Activated naive CD4-positive, alpha-beta T cell treated with anti-CD3 and anti-CD28 coated beads, Interleukin-2, amount 50 U/mL, for 72 hours (primary cell): ENCODE measurements at places on chromosomes 1 and 21. TPM values are rescaled to one million over a fixed set of nuclear protein-coding genes. Genes with fewer than 3 reads are reported as not detected.

SLC6A17 gene
- not detected for total RNA-seq

GRCh38 chr21:44475266-44475845, 20.0 kb downstream of the LRRC3 start:
- no peak for DNase-seq

- DNase-seq = no peak
Observed at GRCh38 chr1:97893844-97894243, 27.0 kb downstream of the DPYD start.

DNA sequence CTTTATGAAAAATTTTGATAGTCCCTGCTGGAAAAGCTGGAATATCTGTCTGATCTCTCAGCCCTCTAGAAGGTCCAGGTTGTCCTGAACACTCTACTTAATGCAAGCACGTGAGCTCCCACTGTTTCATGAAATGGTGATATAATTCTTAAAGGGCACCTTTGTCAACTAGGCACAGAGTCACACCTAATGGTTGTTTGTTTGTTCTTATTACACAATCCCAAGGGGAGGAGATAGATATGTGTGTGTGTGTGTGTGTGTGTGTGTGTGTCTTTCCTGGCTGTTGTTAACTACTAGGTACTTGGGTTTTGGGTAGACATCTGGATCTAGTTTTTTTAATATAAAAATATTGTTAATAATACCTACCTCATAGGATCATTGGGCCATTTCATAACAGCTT, 63.9 kb downstream of the GRIK1 start:
- no peak for DNase-seq

DNA sequence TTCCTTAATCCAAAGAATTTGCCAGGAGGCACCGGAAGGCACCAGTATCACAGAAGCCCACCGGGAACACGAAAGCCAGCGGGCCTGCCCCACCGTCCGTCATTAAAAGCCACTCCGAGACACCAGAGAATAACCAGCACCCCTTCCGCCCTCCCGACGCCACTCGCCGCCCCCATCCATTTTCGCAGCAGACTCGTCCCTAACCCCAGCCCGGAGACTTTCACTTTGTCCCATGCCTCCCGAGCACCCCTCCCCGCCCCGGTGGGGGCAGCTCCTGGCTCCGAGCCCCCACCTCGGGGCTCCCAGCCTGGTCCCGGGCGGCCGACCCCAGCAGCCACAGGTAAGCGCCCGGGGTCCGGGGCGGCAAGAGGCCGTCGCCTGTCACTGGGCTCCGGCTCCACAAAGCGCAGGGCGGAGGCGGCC, 105.4 kb downstream of the SLC45A1 start:
- DNase-seq = peak; percentile 41

GRCh38 chr21:29418813-29419212, 120.1 kb downstream of the BACH1 start:
- DNase-seq = no peak

GRCh38 chr21:39107739-39108138, 75.5 kb downstream of the PSMG1 start:
- DNase-seq = no peak

DNA sequence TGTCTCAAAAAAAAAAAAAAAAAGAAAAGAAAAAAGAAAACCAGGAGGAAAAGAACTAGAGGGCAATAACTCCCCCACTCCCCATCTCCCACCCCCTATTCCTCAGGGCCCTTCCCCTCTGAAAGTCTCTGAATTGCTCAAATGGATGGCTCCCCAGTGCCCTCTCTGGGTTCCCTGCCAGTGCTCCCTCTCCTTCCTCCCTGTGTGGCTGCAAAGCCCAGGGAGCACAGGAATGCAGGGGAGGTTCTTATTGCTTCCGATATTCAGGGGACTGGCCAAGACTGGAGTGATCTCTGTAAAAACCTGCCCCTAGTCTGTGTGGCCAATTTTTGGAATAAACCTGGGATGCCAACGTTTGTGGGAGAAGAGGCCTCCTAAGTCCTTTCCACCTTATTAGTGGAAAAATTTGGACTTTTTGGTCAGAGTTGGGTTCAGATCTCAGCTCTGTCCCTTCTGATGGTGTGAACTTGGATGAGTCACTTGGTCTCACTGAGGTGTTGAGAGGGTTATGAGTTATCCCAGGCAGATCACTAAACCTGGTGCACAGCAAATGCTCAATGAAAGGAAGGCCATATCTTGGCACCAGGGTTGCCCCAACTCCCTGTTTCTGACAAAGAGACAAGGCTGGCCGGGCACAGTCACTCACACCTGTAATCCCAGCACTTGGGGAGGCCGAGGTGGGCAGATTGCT, 13.4 kb upstream of the ARHGEF10L start:
- DNase-seq = no peak

- DNase-seq = no peak
Observed at GRCh38 chr1:20486457-20487235, 636 bp upstream of the CAMK2N1 start.

IGSF5 gene
- total RNA-seq = not detected

DNA sequence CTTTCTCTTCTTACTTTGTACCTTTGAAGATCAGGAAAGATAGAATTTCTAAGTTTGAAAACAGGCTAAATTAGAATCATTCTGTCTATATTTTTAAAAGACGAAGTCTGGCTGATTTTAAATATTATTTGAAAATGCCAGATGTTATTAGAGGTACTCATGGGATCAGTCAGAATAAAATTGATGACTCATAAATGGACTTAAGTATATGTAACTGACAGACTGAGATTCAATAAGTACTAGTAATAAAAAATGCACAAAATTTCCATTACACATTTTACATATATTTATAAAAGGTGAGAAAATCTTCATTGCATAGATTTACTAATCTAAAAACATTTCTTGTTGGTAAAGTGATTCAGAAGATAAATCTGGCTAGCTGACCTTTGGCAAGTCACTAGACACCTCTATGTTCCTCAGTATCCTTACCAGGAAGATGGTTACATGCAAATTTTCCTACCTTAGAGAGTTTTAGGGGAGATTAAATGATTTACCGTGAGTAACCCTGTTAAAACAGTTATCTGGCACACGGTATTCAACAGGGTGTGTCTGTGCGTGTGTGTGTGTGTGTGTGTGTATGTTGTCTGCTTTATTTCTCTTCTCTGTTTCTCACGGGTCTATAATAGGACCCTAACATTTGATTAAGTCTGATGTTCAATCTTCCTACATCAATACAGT, 189.0 kb downstream of the RUNX1 start:
- no peak for DNase-seq

FAM110D gene
- not detected for total RNA-seq

GPA33 gene
- total RNA-seq = 0.76 TPM

GRCh38 chr1:155052439-155053395, 1.6 kb downstream of the ADAM15 start:
- DNase-seq = peak; percentile 36

GRCh38 chr21:25682382-25682781, 43.3 kb downstream of the JAM2 start:
- DNase-seq = no peak

OR6N1 gene
- total RNA-seq = not detected

GRCh38 chr1:94319319-94320102, 82.1 kb upstream of the ARHGAP29 start:
- no peak for DNase-seq

DNA sequence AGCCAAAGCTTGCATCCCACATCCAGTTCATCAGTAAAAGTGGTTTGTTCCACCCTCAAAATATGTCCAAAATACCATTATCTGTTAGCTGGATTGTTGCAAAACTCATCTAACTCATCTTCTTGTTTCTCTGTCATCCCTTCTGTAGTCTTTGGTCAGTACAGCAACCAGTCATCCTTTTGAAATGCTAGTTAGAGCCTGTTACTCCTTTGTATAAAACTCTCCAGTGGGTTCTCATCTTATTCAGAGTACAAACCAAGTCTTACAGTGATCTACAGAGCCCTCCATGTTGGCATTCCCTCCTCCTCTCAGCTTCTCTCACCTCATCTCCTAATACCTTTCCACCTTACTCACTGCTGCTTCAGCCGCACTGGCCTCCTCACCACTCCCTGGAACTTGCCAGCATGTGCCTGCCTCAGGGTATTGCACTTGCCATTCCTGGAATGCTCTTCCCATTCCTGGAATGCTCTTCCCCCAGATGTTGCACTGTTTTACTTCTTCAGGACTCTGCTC, 70.6 kb downstream of the LAMC1 start:
- no peak for DNase-seq

OR2G6 gene
- not detected for total RNA-seq

DIO1 gene
- total RNA-seq = not detected

SYPL2 gene
- total RNA-seq = not detected

AIRE gene
- not detected for total RNA-seq

GRCh38 chr1:67390041-67390887, 39.9 kb downstream of the SERBP1 start:
- DNase-seq = no peak

- no peak for DNase-seq
Observed at GRCh38 chr1:117719004-117719403, 113.2 kb downstream of the TENT5C start.

OR2L8 gene
- total RNA-seq = 0.45 TPM

GRCh38 chr1:29354511-29355098, 118.3 kb downstream of the PTPRU start:
- DNase-seq = no peak

DNA sequence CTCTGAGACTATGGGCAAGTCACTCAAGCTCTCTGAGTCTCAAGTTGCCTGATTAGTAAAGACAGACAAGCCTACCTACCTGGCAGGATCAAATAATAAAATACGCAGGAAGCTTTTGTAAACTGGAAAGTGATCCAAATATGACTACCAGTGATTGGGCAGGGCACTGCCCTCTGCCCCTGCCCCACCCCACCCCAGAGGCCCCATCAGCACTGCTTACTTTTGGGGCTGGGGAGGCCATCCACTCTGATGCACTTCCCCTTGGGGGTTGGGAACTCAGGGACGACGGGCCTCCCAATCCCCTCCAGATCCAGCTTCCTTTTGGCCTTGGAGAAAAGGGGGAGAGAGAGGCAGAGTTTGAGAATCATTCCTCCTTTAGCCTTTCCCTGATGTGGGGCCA, 6.9 kb downstream of the E2F2 start:
- DNase-seq = no peak

DNA sequence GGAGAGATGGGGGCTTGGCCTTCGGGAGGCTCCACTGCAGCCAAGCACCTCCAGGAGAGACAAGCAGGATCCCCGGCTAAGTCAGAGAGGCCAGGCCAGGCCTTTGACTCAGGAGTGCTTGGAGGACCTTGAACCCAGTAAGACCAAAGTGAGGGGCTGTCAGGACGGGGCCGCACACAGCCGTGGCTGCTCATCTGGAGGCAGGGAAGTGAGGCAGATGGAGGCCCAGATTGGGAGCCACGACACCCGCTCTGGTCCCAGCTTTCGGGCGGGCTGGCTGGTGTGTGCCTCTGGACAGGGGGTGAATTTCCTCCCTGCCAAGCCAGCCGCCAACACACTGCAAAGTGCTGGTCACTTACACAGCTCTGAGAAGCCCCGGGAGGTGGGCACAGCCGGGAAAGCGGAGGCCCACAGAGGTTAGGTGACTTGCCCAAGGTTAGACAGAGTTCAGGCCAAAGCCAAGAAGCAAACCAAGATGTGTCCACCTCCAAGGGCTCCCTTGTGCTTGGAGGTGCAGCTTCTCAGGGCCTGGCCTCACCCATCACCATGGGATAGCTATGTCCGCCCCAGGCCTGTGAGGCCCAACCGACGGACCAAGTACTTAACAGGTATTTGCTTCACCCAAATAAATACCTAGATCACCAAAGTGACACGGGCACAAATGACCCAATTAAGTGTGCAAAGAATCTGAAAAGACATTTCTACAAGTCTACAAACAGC, 58.3 kb downstream of the CHD5 start:
- no peak for DNase-seq

GRCh38 chr1:150922519-150922975, 3.6 kb upstream of the SETDB1 start:
- peak; percentile 72 for DNase-seq

ZNF697 gene
- 0.70 TPM for total RNA-seq

CELA2B gene
- not detected for total RNA-seq

F11R gene
- total RNA-seq = 63.6 TPM

IGSF3 gene
- 1.4 TPM for total RNA-seq

- DNase-seq = no peak
Observed at GRCh38 chr1:2636733-2637132, 3.9 kb upstream of the MMEL1 start.

ANGPTL3 gene
- not detected for total RNA-seq

- peak; percentile 39 for DNase-seq
Observed at GRCh38 chr1:15275921-15276683, 29.1 kb downstream of the FHAD1 start.

DNA sequence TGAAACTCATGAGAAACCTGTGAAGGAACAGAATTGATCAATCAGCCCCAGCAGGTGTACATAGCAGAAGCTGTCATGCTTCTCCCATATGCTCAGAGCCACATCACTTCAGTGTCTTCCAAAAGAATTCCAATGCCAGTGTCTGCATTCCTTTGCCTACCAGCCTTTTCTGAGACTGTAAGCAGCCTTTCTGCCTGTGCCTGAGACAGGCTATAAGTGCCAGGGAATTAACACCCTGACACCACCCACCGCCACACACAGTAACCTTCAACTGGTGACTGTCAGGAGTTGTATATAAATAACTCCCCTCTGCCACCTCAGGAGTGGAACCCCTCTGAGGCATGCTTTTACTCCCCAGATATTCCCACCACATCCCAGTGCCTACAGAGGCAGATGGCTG, 38.1 kb upstream of the SLAMF9 start:
- DNase-seq = no peak

PTCH2 gene
- 1.5 TPM for total RNA-seq

GRCh38 chr1:241482761-241483250, 36.7 kb downstream of the FH start:
- DNase-seq = no peak

IL22RA1 gene
- total RNA-seq = not detected
